Central memory CD4-positive, alpha-beta T cell (primary cell): ENCODE measurements at places on chromosomes 12 and 14.

DNA sequence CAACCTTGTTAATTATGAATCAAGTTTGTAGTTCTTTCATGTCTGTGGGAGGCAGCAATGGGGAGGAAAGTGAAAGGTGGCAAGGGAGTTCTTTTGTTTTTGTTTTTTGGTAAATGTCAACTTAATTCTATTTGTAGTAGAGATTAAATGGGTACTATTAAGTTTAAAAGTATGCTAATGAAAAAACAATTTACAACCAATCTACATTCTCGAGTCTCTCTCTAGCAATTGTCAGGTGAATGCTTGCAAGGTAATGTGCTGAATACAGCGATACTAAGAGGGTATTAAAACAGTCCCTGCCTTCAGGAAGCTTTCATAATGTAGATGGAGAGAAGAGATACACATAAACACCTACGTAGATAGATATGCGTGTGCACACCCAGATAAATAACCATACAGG is 1.6 kb upstream of the DACT1 start:
- no peak for DNase-seq

- DNase-seq, result no peak
These were observed 92.5 kb upstream of the NAP1L1 start for GRCh38 chr12:76176940-76177339.

- no peak for DNase-seq
These were observed 45.1 kb downstream of the ETV6 start for GRCh38 chr12:11694528-11694927.

GRCh38 chr12:106123551-106124081 is 15.1 kb downstream of the NUAK1 start:
- DNase-seq, result no peak

GRCh38 chr14:22510527-22511110 is 78.4 kb downstream of the DAD1 start:
- no peak for DNase-seq

- no peak for DNase-seq
These were observed 6.7 kb downstream of the GPR135 start for GRCh38 chr14:59458486-59458885.
